GM12878 (cell line): ENCODE measurements at places on chromosomes 3 and 15.

DNA sequence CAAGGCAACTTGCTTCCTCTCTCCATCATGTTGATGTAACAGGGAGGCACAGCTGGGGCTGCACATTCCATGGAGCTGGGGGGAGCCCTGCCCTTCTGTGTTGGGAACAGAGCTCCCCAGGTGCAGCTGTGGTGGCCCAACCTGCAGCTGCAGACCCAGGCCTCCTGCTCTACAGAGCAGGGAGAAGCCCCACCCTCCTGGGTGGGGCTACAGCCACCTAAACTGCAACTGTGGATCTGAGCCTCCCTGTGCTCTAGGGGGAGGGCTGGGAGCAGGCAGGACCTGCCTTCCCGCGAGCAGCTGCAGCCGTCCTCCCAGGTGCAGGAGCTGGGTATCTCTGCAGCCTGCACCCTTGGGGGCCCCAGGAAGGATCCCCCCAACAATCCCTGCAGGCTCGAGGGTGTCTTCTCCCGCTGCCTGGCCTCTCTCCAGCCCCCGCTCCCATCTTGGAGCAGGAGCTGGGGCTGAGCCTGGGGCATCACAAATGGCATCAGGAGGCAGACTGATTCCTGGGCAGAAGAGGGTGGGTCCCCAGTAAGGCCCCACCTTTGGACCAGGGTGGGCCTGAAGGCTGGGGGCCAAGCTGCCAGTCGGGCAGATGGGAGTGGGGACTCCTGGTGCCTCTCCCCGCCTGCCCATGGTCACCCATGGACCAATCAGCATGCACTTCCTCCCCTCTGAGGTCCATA is 7.4 kb downstream of the LRRC58 start:
- DNase-seq: no peak
- H3K27ac ChIP-seq: no peak overlapping the region
- no peak overlapping the region for H3K4me3 ChIP-seq
- H3K36me3 ChIP-seq: 0 out of 2 replicates have a peak, but pooled peaks cover 9% of the 10 kb centered on the region
- no peaks in the 10 kb centered on the region for H3K27me3 ChIP-seq

DNA sequence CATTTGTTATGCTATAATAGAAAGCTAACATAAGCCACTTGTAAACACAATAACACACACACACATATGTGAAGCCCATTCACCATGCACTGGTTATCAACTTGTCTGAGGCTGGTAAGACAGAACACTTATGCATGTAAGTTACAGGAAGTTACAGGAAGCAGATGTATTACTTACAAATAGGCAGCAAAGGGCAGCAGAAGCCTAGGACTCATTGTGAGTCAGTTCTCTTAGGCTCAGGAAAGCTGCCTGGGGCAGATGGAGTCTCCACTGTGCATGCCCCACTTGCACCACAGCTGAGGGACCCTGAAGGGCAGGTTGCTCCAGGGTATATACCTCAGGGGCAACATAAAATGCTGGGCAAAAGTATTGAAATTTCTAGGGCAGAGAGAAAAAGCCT is 748.8 kb upstream of the CCDC54 start:
- no peak for DNase-seq
- no peaks in the 10 kb centered on the region for H3K27me3 ChIP-seq
- no peaks in the 10 kb centered on the region for H3K36me3 ChIP-seq

DNA sequence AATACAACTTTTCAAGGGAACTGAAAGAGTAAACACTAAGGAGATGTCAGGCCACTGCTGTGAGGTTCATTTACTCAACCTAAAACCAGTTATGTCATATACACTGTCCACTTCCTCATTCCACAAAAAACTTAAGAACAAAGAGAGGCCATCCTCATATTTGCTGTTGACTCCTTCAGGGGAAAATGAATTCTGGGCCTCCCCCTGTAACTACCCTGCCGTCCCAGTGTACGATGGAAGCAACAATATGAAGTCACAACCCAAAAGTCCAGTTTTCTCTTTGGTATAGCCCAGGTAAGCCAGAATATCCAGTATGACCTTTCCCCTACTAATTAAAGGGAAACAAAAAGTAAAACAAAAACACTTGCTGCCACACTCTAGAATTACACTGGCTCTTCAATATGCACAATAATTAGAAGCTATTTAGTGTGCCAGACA is 16.2 kb downstream of the CEP152 start:
- H3K27ac ChIP-seq: peak overlapping the region; percentile 94
- H3K4me1 ChIP-seq: peaks cover 9% of the 10 kb centered on the region
- DNase-seq: peak; percentile 69

DNA sequence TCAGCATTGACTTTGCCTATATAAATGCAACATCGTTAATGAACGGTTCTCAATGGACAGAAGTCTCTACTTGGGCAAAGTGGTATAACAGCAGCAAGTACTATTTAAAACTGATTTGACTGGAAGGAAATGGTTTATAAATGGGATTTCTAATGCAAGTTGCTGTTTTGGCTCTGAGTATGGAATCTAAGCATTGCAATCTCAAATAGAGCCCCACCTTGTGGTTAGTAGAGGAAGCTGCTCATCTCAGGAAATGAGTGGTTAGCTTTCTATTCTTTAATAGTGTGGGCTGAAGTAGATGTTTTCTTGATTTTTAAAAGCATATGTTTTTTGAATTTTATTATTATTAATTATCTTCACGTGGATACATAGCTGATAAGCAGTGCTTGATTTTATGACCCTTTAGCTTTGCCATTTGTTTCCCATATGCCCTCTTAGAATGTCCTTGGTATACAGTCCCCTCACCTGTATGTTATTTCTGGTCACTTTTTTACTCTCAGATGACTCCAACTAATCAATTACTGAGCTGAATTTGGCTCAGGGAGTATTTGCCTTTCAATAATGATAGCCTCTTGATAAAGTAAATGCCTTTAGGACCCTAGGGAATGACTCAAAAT is 67.1 kb downstream of the OXSM start:
- H3K36me3 ChIP-seq: no peaks in the 10 kb centered on the region
- H3K27ac ChIP-seq: no peak overlapping the region
- DNase-seq: no peak
- H3K27me3 ChIP-seq: peaks cover 2% of the 10 kb centered on the region; the same call in 1 of the 2 replicates
- H3K4me1 ChIP-seq: no peaks in the 10 kb centered on the region

DNA sequence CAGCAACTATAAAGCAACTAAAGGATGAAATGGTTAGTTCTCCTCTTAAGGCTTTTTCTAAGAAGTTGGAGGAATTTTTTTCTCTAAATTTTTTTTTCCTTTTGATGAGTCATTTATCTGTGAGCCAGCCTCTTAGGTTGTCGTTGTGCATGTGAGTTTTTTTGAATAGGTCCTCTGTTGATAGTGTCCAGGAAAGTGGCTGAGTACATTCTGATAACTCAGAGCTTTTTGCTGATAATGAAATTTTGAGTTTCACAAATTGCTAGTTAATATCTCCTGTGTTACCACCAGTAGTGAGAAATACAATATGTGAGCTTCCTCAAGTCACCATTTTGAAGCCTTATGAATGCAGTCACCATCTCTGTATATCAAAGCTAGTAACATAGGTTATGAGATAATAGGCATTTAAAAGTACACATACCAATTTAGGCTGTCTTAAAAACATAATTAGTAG is 7.1 kb upstream of the LXN start:
- H3K4me3 ChIP-seq: no peak overlapping the region
- DNase-seq: no peak
- H3K27me3 ChIP-seq: no peaks in the 10 kb centered on the region
- no peaks in the 10 kb centered on the region; the same call in 1 of the 2 replicates for H3K36me3 ChIP-seq
- no peaks in the 10 kb centered on the region for H3K4me1 ChIP-seq

DNA sequence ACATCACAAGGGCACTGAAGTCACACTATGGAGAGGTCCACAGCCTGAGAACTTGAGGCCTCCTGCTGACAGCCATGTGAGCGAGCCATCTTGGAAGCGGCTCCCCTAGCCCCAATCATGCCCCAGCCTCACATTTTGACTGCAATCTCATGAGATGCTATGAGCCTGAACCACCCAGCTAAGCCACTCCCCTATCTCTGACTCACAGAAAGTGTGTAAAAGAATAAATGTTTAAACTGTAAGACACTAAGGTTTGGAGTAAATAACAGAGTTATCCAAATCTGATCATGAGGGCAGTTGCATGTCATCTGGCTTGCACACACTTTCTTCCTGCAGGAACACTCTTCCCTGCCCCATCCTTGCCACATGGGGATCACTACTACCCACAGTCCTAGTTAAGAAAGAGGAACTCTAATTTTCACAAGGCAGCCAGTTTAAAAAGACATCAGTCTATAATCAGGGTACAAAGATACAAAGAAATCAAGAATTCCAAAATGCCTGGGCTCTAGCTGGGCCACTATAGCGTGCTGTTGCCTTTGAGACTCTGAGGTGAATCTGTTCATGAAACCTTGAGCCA is 494.2 kb downstream of the FOXP1 start:
- no peak overlapping the region for H3K27ac ChIP-seq
- no peaks in the 10 kb centered on the region for H3K36me3 ChIP-seq
- peaks cover 31% of the 10 kb centered on the region for H3K4me1 ChIP-seq

GRCh38 chr3:183959214-183959613 is 58.5 kb downstream of the ABCC5 start:
- no peaks in the 10 kb centered on the region for H3K27me3 ChIP-seq
- no peak overlapping the region for H3K27ac ChIP-seq
- no peaks in the 10 kb centered on the region for H3K36me3 ChIP-seq
- H3K4me3 ChIP-seq: no peak overlapping the region
- no peaks in the 10 kb centered on the region for H3K4me1 ChIP-seq
- no peak for DNase-seq

GRCh38 chr15:32866454-32867312 is 148.9 kb downstream of the GREM1 start:
- H3K4me1 ChIP-seq: peaks cover 8% of the 10 kb centered on the region
- DNase-seq: no peak
- no peaks in the 10 kb centered on the region for H3K27me3 ChIP-seq
- no peak overlapping the region for H3K27ac ChIP-seq
- H3K4me3 ChIP-seq: no peak overlapping the region

- H3K4me3 ChIP-seq: peak overlapping the region; percentile 75
- no peak for DNase-seq
- peak overlapping the region; percentile 92 for H3K27ac ChIP-seq
These were observed 427 bp upstream of the RNF111 start for GRCh38 chr15:58987036-58987435.

- no peaks in the 10 kb centered on the region for H3K36me3 ChIP-seq
- H3K4me1 ChIP-seq: no peaks in the 10 kb centered on the region
- no peak overlapping the region for H3K27ac ChIP-seq
- no peaks in the 10 kb centered on the region for H3K27me3 ChIP-seq
These were observed 90.4 kb upstream of the ASB14 start for GRCh38 chr3:57382933-57383332.

DNA sequence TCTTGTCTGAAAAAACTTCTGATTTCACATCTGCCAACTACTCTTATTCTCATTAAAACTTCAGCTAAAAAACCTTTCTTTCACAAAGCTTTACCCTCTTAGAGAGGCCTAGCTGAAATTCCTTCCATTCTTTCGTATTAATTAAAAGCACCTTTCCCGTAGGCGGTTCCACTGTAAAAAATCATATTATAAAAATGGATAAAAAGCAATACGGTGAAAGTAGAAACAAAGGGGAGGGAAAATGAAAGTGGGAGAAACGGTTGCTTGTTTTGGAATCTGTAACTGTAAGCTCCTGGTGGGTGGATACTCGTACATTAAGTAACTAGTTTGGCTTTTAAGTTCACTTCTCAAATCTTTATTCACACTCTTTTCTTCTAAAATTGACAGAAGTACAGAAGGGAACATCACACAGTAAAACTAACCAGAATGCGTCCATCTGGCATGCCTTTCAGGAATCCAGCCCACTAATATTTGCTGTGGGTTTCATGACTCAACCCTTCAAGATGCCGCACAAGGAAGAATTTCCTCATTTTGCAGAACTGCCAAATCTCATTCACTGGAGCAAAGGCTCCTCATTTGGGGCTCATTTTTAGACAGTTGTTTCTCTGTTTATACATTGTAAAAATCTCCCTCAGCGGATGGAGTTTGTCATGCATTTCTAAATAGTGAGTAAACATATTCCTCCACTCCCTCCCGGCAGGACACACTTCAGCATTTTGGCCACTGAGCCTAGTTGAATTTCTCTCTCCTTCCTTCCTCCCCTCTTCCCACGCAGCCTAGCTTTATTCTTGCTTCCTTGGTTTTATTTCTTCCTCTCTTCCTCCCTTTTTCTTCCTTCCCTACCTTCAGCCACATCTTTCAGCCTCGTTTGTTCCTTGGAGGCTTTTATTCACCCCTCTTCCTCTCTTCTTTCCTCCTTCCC is 419.5 kb upstream of the NAALADL2 start:
- H3K4me1 ChIP-seq: no peaks in the 10 kb centered on the region
- no peak overlapping the region for H3K27ac ChIP-seq
- no peak overlapping the region for H3K4me3 ChIP-seq
- DNase-seq: no peak

GRCh38 chr15:82875411-82876003 is 66.1 kb downstream of the WHAMM start:
- H3K4me1 ChIP-seq: no peaks in the 10 kb centered on the region
- H3K4me3 ChIP-seq: no peak overlapping the region
- DNase-seq: no peak
- H3K27me3 ChIP-seq: no peaks in the 10 kb centered on the region; the same call in 1 of the 2 replicates
- no peaks in the 10 kb centered on the region for H3K36me3 ChIP-seq
- H3K27ac ChIP-seq: no peak overlapping the region

- DNase-seq: no peak
- no peaks in the 10 kb centered on the region for H3K27me3 ChIP-seq
- no peak overlapping the region for H3K4me3 ChIP-seq
- H3K27ac ChIP-seq: no peak overlapping the region
These were observed 241.6 kb upstream of the AZI2 start for GRCh38 chr3:28590216-28590615.

GRCh38 chr15:38378161-38378560 is 75.8 kb upstream of the FAM98B start:
- DNase-seq: no peak
- peaks cover 2% of the 10 kb centered on the region for H3K27me3 ChIP-seq
- H3K36me3 ChIP-seq: no peaks in the 10 kb centered on the region
- no peak overlapping the region for H3K27ac ChIP-seq
- H3K4me1 ChIP-seq: no peaks in the 10 kb centered on the region
- H3K4me3 ChIP-seq: no peak overlapping the region

DNA sequence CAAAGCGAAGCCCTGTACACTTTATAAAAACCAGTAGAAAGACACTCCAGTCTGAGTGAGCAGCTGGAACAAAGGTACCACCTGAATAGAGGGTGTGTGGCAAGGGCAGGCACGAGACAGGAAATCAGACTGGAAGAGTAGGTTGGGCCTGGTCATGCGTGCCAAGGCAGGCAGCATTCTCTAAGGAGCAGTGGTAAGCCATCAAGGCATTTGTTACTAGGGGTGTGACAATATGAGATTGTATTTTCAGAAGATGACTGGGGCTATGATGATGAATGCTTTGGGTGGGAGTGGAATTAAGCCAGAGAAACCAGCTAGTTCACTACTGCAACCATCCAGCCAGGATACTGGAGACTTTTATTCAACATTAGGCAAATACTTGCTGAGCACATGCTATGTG is 5.0 kb downstream of the JMJD7 start:
- no peak overlapping the region for H3K27ac ChIP-seq
- no peak overlapping the region for H3K4me3 ChIP-seq
- no peaks in the 10 kb centered on the region for H3K4me1 ChIP-seq
